ENCODE measurements at places on chromosomes 5 and 9. TPM values are rescaled to one million over a fixed set of nuclear protein-coding genes. Genes with fewer than 3 reads are reported as not detected.

CDKN2B gene
- total RNA-seq: 3.4 TPM

TMEM171 gene
- not detected for total RNA-seq

IER5L gene
- total RNA-seq: 3.8 TPM

- DNase-seq: no peak
These were observed 1.7 kb downstream of the ENDOG start for GRCh38 chr9:128819716-128820664.

GRCh38 chr9:130654879-130655278 is 9.5 kb upstream of the PRDM12 start:
- no peak for DNase-seq

DNA sequence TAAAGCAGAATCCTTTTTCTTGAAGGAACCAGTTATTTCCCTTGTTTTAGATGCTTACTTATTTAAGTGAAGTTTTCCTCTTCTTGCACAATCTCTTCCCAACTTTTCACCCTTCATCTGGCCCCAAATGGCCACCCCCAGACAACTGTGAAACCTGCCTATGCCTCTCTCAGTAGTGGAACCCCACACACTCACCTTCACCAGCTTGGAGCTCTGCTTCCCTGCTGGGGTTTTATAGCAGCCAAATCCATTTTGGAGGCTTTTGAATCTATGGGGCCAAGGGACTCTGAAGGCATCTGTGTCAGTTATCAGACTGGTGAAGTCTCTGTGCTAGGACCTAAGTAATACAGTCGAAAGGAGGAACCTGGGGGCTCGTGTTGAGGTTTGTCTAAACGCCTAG is 22.9 kb upstream of the SPINK1 start:
- DNase-seq: no peak

DNA sequence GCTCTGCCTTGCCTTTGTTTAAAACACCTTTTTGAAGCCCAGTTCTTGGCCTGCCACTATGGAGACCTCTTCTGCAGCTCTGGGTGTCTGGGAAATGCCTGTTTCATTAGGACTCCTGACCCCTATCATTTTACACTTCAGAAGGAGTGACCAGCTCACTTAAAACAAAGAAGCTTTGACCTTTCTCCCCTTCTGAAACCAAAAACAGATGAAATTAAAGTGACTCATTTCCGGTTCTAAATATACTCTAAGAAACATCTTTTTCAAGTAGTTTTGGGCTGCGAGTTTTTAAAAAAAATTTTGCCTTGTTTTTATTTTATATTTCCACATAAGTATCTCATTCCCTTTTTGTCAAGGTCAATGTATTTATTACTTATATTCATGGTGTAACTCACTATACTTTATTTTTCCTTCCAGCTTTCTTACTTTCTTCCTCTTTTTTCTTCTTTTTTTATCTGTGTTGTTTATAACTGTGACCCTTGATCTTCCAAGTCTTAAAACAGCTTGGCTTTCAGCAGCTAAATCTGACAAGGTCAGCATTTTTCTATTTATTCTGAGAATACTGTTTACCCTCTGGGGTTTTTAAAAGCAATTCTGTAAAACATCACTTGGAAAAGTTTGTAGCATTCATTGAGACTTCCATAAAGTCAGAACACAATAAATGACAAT is 672.9 kb downstream of the NR2F1-AS1 start:
- DNase-seq: no peak

All from naive thymus-derived CD4-positive, alpha-beta T cell (primary cell).